WTC11 (cell line): ENCODE measurements at places on chromosomes 2 and 18. TPM values are rescaled to one million over a fixed set of nuclear protein-coding genes. Genes with fewer than 3 reads are reported as not detected.

Gene SFT2D3
- 9.2 to 10.5 TPM (median 9.8 TPM) in 3 replicates for total RNA-seq

Gene FAM228A
- 0.09 to 0.25 TPM in 2 of 3 replicates, not detected in the other for total RNA-seq

Gene OXER1
- total RNA-seq: 2.6 to 2.7 TPM (median 2.7 TPM) in 3 replicates

Gene RBMS1
- total RNA-seq: 53.1 to 56.3 TPM (median 54.3 TPM) in 3 replicates

Gene GREB1
- 31.9 to 35.7 TPM (median 34.4 TPM) in 3 replicates for total RNA-seq

Gene GREB1L
- 0.02 to 0.26 TPM (median 0.11 TPM) in 3 replicates for total RNA-seq

Gene CBLN2
- not detected in 3 replicates for total RNA-seq

DNA sequence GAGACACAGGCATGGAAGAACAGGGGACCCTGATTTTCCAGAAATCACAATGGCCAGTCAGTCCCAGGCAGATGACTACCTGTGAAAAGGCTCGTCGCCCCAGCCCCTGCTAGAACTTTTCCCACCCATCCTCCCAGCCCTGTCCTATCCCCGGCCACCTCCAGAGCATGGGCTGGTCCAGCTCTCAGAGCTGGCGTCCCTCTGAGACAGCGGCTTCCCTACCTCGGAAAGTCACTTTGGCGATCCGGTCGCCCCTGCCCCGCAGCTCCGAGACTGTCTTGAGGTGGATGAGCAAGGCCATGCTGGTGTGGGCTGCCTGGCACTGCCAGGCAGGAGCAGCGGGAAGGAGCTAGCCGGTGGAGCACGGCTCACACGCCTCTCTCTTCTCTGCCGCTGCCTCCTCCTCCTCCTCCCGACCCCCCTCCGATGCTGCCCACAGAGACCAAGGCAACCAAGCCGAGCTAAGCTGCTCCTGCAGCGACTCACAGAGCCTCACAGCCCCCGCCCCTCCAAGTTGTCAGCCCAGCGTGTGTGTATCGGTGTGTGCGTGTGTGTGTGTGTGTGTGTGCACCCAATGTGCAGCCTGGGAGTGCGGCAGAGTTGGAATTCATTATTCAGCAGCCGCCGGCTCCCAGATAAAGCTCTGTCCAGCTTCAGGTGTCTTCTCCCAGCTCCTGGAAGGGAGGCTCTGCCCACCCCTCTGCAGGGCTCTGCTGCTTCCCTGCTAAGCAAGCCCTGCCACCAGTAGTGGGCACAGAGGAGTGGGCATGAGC, 80.5 kb upstream of the OTOF start:
- DNase-seq: no peak

DNA sequence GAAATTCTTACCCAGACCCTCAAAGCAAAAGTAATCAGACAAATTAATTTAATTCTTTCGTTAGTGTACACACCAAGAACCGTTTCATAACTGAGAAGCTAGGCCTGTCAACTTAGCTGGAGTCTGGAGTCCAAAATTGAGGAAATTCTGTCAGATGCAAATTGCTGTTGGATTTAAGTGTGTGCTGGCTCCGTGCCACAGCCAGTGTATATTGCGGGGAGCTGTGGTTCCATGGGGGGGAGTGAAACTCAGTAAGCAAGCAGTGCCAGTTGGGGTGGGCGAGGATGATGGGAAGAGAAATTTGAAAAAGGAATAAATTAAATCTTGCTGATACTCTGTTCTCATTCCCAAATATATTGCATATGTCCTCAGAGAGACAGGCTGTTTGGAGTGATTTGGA, 4.0 kb downstream of the ARPC2 start:
- no peak for DNase-seq

DNA sequence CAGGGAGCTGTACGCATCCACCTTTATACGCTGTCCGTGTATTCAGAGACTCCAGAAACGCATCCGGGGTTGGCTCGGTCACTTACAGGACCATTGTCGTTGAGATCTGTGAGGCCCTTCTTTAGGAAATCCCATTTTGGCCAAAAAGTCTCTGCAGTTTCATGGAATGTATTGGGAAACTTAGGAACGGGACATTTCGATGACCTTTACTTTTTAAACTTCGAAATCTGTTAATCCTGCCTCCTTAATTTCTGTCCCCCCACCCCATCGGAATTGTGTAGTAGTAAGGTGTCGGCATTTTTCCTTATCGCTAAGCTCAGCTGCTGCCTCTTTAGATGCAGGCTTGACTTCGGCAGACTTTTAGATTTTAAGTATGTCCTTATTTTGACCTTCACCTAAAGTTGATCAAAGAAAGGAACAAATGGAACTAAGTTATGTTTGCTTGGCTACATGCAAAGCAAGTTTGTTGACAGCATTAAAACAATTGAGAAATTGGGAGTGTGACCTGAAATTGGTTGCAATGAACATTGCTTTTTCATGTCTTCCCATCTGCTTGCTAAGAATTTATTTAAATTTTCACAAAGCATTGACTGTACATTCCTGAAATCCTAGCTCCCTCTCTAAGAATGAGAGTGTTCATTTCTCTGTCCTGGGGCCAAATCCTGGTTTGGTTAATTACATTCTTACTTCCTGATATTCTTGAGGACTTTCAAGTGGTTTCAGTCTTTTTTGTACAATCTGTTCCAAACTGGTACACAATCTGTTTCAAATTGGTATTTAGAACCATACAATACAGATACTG, 884 bp upstream of the RAPH1 start:
- DNase-seq: no peak

- DNase-seq: no peak
Measured at GRCh38 chr2:28993206-28993960, 12.3 kb downstream of the TOGARAM2 start.

GRCh38 chr2:30860726-30861125, 53.5 kb upstream of the CAPN13 start:
- no peak for DNase-seq

GRCh38 chr2:216837740-216838139, 22.1 kb downstream of the TNP1 start:
- no peak for DNase-seq

GRCh38 chr2:215189393-215189792, 51.0 kb upstream of the ABCA12 start:
- no peak for DNase-seq

DNA sequence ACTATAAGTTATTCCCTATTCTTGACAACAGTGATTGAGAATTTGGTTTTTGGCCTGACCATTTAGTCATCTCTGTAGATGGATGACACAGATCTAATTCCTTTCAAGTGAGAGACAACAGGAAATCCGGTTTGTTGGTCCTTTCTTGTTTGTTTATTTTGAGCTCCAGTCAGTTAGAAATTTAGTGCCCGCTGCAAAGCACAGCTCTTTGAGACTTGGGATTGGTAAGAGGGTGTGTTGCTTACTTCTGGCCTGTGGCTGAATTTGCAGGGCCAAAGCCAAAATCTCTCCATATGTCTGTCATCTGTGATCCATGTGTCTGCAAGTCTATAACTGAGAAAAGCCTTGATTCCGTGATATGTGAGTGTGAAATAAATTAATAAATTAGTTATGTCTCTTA, 74.3 kb downstream of the BIN1 start:
- no peak for DNase-seq

- no peak for DNase-seq
Measured at GRCh38 chr18:12074736-12075135, 18.9 kb upstream of the ANKRD62 start.

GRCh38 chr18:61616111-61616610, 276.6 kb downstream of the RNF152 start:
- DNase-seq: no peak

DNA sequence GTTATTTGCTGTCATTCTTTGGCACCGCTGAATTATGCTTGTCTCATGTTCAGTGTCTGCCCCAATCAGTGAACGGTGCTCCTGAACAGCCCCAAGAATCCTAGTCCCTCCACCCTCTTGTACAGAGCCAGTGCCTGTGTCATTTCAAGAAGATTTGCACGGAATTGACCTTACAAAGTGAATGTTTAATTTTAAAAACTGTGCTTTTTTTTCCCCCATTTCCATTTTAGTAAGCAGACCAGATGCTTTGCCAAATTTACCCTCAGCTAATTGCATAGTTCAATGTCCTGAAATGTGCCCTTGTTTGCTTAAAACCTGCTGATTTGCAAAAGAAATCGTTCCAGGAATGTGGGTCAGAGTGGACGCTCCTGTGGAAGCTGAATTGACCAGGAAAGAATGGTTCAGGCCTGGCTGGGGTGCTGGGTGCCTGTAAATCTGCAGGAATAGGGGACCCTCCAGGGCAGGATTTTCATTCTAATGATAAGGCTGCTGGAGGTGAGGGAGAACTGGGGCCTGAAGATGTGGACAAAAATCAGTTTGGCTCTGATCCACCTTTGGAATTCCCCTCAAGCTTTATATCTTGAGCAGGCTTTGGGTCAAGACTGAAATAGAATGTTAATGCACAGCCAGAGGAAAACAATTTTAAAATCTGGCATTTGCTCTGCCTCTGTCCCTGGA, 20.1 kb downstream of the TMEM17 start:
- DNase-seq: no peak

GRCh38 chr2:88913280-88913679, 221.8 kb downstream of the RPIA start:
- no peak for DNase-seq

DNA sequence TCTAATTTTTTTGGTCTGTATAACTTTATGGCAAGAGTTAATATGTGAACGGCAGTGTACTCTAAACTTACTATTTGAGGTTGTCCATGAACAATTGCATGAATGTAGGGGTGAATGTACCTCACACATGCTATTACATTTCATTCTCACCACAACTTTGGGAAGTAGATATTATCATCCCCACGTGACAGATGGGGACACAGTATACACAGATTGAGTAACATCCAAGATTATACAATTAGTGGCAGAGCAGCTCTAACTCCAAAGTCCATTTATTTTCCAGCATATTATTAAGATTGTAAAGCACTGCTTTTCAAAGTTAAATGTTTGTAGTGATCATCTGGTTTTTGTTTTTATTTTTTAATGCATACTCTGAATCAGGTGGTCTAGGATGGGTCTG, 622.1 kb upstream of the ZEB2 start:
- DNase-seq: no peak

- no peak for DNase-seq
Measured at GRCh38 chr2:25690058-25690457, 16.7 kb upstream of the DTNB start.

- DNase-seq: no peak
Measured at GRCh38 chr18:3524706-3525105, 74.7 kb downstream of the TGIF1 start.

DNA sequence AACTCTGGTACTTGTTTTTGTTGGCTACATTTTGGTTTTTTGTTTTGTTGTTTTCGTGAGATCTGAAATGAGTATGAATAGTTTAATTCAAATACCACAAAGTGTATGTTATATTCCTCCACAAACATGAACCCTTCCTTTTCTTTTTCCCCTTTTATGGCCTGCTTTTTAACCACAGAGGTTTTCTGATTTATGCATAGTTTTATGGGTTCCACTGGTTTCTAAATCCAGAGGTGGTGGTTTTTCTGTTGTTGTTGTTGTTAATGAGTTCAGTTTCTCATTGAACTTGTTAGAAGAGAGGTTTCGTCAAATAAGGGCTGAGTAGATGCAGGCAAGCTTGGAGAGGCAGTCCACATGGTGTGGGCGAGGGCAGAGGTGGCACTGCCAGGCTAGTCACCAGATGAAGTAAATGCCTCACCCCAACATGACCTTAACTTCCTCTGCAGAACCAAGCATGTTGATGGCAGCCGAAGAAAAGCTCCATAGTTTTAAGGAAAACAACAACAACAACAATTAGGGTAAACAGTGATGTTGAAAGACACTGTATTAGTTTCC, 72.5 kb downstream of the RIF1 start:
- DNase-seq: no peak

- no peak for DNase-seq
Measured at GRCh38 chr2:20421336-20421987, 25.4 kb upstream of the RHOB start.

GRCh38 chr2:43027097-43027873, 199.1 kb downstream of the ZFP36L2 start:
- DNase-seq: no peak

DNA sequence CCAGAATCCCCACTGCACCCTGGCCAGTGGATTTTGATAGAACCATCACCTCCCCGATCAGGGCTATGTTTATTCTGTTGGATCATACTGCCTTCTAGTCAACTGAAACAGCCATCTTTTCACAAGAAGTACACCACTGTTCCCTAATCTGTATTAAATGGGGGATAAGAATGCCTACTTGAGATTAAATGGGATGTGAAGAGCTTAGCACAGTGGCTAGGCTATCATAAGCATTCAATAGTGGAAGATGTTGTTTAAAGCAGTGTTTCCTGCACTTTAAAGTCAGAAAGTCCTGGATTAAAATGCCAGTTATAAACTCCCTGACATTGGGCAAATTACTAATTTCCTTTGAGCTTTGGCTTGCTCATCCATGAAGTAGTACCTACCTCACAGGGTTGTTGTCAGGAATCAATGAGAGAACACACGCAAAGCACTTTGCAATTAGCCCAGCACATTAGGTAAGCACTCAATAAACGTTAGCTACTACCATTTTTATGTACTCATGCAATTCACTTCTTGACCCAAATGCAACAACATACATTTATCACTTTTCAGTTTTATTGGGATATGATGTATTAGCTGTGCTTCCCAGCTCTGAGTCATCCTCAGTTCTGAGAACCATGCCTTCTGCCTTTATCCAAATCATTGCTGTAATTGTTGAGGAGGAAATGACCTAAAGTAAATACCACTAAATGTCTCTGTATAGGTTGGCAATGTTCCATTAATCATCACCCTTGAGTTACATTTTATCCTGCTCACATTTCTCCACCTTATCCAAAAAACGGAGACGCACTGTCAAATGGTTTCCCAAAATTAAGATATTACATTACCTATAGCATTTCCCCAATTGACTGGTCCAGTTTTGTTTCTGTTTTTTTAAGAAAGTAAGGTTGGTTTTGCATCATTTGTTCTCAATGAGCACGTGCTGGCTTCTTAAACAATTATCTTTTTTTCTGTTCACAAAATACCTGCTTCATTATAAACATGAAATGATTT, 2.1 kb downstream of the TMEM247 start:
- DNase-seq: no peak

DNA sequence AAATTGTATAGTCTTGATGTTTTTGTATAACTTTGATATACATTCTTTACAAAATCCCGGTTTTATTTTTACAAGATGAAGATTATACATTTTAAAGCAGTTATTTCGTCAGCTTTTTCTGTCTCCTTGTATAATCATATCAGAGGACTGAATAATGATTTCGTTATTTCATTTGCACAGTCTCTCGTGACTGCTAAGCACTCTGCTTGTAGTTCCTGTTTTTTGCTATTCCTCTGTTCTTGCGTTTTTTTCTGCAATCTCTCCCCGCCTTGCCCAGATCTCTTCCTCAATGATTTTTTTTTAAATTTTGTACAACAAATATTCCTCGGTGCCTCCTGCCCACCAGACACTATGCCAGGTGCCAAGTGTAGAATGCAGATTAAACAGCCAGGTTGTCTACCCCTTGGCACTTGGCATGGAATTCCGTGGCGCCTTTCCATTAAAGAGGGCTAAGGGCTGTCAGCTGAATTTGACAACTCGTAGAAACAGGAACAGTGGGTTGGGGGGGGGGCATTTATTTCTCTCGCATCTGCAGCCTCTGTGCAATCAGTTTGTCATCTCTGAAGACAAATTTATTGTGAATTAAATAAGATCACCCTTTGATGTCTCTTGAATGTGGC, 69.6 kb downstream of the KLHL29 start:
- no peak for DNase-seq

GRCh38 chr2:143779021-143779420, 649.8 kb downstream of the ARHGAP15 start:
- no peak for DNase-seq

GRCh38 chr2:101305035-101305434, 3.5 kb downstream of the RNF149 start:
- DNase-seq: no peak

GRCh38 chr18:13245481-13246000, 27.0 kb downstream of the LDLRAD4 start:
- no peak for DNase-seq

- no peak for DNase-seq
Measured at GRCh38 chr18:31399306-31400032, 22.9 kb downstream of the DSG4 start.
